ENCODE measurements at places on chromosomes 5 and 9.

GRCh38 chr5:128927644-128928043, 37.6 kb upstream of the SLC27A6 start:
- DNase-seq = no peak

GRCh38 chr5:170296036-170296934, 1.3 kb downstream of the LCP2 start:
- DNase-seq = no peak

GRCh38 chr9:112863214-112863613, 27.5 kb downstream of the SLC46A2 start:
- no peak for DNase-seq

- DNase-seq = peak; percentile 69
Observed at GRCh38 chr9:17725399-17726010, 146.6 kb downstream of the SH3GL2 start.

- peak; percentile 31 for DNase-seq
Observed at GRCh38 chr5:6633469-6634245, 417 bp downstream of the SRD5A1 start.

DNA sequence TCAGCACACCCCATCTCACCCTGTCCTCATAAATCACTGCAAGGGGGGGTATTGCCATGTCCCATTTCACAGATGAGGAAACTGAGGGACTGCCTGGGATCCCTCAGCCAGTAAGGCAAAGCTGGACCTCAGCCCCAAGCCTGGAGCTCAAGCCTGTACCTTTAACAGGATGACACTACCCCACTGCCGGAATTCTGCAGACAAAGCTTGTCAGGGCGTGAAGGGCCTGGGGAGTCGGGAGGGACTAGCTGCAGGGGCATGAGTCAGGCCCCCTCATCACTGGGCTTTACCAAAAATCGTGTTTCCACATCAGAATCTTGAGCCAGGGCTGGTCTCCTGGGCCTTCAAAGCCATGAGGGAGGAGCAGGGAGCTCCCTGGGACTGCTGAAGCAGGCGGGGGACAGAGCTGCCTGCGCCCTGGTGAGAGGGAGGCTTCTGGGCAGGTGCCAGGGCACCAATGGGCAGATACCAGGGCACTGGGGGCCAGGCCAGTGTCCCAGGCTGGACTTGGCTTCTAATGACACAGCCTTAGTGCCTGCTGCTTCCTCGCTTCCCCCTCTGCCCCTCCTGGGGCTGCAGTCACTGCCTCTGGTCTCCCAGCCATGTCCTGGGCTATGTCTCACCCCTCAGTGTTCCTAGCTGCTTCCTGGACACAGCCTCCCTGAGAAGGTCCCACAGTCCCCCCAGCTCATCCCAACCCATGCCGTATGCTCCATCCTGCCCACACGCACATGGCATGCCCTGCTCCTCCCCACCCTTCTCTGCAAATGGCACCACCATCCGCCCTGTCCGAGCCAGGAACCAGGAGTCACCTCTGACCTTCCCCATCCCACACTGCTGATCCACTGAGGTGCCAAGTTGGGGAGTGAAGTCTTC, 80.7 kb downstream of the LMX1B start:
- peak; percentile 28 for DNase-seq

DNA sequence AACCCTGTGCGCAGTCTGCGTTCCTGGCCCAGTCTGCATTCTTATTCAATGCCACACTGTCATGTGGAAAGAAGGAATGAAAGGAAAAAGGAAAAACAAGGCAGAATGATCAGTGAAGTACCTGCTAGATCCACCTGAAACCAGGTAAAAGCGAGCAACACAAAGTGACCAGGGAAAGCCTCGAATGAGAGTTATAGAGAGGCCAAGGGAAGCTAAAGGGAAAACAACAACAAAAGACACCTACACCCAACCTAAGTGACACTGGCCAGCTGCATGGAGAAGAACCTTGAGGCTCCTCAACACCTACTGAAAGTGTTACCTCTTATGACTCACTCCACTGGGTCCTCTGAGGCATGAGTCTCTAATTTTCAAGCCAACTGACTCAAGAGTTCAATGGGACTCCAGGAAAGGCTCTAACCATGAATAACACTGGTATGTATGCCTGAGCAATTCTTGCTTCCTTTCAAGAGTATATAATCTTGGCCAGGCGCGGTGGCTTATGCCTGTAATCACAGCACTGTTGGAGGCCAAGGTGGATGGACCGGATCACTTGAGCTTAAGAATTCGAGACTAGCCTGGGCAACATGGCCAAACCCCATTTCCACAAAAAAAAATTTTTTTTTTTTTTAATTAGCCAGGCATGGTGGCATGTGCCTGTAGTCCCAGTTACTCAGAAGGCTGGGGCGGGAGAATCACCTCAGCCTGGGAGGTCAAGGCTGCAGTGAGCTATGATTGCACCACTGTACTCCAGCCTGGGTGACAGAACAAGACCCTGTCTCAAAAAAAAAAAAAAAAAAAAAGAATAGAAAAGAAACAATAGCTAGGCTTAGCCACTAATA, 29.0 kb downstream of the MTMR12 start:
- DNase-seq = no peak

GRCh38 chr9:4297786-4298254, 2.0 kb downstream of the GLIS3 start:
- peak; percentile 29 for DNase-seq

DNA sequence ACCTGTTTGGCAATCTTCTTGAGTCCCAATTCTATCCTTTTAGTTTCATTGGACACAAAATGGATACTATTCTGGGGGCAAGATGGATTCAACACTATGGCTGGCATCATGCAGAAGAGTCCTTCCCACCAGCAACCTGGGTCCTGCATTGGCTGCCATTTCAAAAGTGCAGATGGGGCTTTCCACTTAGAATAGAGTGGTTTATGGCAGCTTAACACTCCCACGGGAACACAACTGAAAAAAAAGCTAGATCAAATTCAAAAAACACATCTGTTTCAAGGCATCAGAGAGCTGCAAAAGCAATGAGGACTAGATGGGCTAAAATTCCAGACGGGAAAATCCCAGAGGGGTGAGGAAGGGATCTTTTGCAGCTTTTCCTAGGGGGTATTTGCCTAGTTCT, 11.2 kb upstream of the HMHB1 start:
- no peak for DNase-seq

DNA sequence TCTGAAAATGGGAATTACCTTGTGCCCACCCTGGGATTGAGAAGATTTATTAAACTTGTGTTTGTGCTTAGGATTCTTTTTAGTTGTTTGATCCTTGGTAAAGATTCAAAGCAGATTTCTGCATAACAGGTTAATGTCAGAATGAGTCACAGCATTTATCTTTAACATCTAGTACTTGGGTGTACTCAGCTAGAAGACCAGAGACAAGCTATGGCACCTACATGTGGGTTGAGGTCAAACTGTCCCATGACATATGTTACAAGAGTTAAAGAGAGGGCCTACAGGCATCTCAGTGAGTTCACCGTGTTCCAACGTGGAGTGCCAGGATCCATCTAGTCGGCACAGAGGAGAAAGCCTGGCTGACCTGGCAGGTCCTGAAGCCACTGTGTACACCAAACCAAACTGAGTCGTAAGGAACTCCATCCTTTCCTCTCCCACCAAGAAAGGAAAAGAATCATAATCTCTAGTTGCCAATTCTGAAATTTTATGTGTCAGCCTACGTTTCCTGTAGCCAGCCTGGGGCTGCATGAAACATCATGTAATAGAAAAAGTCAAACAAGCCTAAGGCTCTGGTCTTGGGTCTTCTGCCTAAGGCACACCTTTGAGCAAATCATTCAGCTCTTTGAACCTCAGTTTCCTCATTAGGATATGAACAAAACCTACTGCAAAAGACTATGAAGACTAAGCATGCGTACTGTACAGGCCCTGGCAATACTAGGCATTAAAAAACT, 73.7 kb downstream of the RCL1 start:
- no peak for DNase-seq

- DNase-seq = no peak
Observed at GRCh38 chr5:41955432-41956024, 30.4 kb downstream of the FBXO4 start.

GRCh38 chr9:3507395-3508077, 18.3 kb downstream of the RFX3 start:
- DNase-seq = no peak

- no peak for DNase-seq
Observed at GRCh38 chr9:29068461-29068860, 1495.2 kb upstream of the C9orf72 start.

- DNase-seq = no peak
Observed at GRCh38 chr9:7320139-7320538, 479.4 kb downstream of the DMAC1 start.

GRCh38 chr5:116459301-116459700, 115.3 kb downstream of the SEMA6A start:
- DNase-seq = no peak

GRCh38 chr5:74322191-74322590, 318.3 kb downstream of the ENC1 start:
- no peak for DNase-seq

DNA sequence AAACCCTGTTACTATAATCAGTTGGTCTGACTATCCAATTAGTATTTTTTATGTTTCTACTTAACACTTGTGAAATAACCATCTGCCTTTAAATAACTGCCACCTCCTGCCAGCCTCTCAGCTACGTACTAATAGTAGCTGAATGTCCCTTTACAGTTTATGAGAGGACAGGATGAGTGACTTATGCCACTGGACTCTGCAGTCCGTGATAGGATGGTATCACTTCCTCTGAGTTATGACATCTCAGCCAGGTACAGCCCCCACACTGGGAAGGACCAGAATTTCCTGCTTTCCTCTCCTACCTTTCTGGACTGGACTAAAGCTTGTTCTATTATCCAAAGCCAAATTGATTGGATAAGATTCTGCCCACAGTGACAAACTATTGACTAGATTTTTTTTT, 102.9 kb downstream of the ZFAND5 start:
- DNase-seq = no peak

DNA sequence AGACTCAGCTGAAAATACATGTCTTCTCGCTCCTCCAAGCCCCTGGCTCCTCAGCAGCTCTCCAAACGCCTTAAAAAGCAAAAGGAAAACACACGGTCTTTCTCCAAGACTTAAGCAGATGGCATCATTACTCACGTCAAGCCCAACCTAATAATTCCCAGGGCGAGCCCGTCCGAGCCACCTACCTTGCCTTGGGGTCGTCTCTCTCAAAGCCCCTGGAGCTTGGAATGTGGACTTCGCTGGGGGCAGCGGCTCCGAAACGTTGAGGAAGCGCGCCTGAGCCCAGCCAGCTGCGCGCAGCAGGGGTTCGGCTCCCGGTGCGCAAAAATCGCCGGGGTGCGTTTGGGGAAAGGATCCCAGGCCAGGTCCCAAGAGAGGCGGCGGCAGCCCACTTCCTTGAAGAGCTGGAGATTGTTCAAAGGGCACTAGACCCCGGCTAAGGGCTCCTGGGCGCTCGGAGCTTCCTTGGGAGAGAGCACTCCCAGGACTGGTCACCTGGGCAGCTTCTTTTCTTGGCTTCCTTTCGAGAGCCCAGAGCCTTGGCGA, 395 bp downstream of the DRD1 start:
- DNase-seq = no peak

- DNase-seq = no peak
Observed at GRCh38 chr9:121160025-121160424, 41.6 kb downstream of the RAB14 start.

DNA sequence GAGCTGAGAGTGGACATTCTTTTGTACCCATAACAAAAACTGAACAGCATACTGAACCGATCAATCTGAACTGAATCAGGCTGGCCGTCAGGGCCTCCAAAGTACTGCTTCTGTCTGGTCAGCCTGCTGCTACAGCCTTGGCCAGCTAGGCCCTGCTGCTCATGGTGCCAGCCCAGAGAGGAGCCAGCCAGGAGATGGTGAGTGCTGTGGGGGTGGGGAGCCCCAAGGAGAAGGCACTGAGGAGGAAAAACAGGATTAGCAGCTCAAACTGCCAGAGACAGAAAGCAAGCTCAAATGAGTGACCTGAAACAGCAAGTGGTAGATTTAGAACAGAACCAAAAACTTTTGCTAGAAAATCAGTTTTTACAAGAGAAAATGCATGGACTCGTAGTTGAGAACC, 23.9 kb downstream of the SRP19 start:
- peak; percentile 85 for DNase-seq

GRCh38 chr5:135571902-135572301, 6.9 kb downstream of the CXCL14 start:
- no peak for DNase-seq

DNA sequence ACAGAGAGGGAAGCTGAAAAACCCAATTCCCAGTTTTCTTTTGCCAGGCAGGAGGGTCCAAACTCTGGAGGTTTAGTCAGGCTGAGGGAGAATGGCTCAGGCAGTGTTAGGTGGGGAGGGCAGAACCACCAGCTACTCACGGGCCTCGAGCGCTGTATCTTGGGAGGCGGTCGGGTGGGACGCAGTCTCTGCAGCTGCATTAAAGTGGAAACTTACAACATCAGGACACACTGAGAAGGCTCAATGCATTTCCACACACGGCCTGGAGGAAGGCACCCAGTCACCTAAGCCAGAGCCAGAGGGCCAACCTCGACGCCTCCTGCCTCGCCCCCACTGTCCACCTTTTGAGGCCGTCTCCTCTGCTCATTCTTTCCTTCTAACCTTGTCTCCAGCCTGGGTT, 55.6 kb downstream of the CRB2 start:
- no peak for DNase-seq

- DNase-seq = no peak
Observed at GRCh38 chr5:62521319-62521718, 57.3 kb upstream of the LRRC70 start.

- DNase-seq = no peak
Observed at GRCh38 chr5:150178262-150178661, 11.6 kb upstream of the SLC6A7 start.

- no peak for DNase-seq
Observed at GRCh38 chr9:131889437-131890251, 149.8 kb upstream of the RAPGEF1 start.

DNA sequence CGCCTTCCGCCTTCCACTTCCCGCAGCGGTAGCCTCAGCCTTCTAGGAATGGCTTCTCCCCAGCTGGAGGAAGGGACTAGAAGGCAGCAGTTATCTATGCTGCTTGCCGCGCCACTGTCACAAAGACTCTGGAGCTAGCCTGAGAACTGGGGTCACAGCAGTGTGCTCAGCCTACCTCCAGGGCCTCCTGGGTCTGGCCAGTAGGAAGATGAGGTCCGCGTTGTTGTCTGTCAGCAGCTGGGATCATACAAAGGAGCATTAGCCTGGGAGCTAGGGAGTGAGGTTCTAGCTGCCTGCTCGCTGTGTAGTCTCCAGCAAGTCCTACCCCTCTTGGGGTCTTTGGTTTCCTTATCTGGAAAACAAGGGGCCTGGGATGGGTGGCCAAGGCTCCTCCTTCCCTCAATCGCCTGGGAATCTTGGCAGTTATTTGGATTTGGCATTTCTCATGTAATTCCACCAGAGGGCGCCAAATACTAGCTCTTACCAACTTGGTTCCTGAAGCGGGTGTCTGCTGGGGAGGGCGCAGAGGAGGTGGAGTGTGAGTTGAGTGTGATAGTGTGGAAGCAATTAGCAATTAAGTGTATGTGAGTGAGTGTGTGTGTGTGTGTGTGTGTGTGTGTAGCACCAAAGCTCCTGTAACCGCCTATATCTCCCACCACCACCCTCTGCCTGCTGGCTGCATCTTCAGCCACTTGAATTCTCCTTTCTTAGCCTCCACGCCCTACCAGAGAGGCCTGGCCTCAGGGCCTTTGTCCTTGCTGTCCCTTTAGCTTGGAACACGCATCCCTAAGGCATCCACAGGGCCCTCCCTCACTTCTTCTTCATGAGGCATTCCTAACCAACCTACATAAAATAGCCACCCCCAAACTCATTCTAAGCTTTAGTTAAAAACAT, 97.1 kb downstream of the ENTREP1 start:
- DNase-seq = peak; percentile 86

All from cerebellar cortex (tissue), 1 donor.